Bronchial smooth muscle cell (primary cell): ENCODE measurements at places on chromosomes 5 and 9. TPM values are rescaled to one million over a fixed set of nuclear protein-coding genes. Genes with fewer than 3 reads are reported as not detected.

The DOCK8 gene
- 0.32 and 1.9 TPM in 2 replicates for total RNA-seq

The PDZD2 gene
- total RNA-seq, result 0.09 and 0.16 TPM in 2 replicates

The FCN2 gene
- total RNA-seq, result not detected in 2 replicates

The OTULIN gene
- 10.6 and 14.8 TPM in 2 replicates for total RNA-seq

The CCNH gene
- 57.4 and 73.1 TPM in 2 replicates for total RNA-seq

The SLC45A2 gene
- under 0.01 TPM in 1 of 2 replicates, not detected in the other for total RNA-seq

The MSMP gene
- total RNA-seq, result not detected in 2 replicates

The TEX53 gene
- total RNA-seq, result not detected in 2 replicates

The PCDHGC5 gene
- total RNA-seq, result 3.5 and 4.4 TPM in 2 replicates

The SLC44A1 gene
- total RNA-seq, result 55.2 and 103 TPM in 2 replicates

The LCN9 gene
- not detected in 2 replicates for total RNA-seq

The TSSK1B gene
- 0.16 and 0.26 TPM in 2 replicates for total RNA-seq

The QRFP gene
- not detected in 2 replicates for total RNA-seq

The TLX3 gene
- not detected in 2 replicates for total RNA-seq

The SPATA31E1 gene
- total RNA-seq, result under 0.01 TPM in 1 of 2 replicates, not detected in the other

The CEL gene
- 0.32 and 0.34 TPM in 2 replicates for total RNA-seq

The SPDL1 gene
- 5.2 and 6.5 TPM in 2 replicates for total RNA-seq

The IFNA21 gene
- total RNA-seq, result not detected in 2 replicates

The SPATA31C1 gene
- total RNA-seq, result not detected in 2 replicates

The HTR4 gene
- total RNA-seq, result not detected in 2 replicates

The CD14 gene
- total RNA-seq, result 0.32 TPM in 1 of 2 replicates, not detected in the other

The VAV2 gene
- total RNA-seq, result 11.5 and 12.5 TPM in 2 replicates

The HRCT1 gene
- total RNA-seq, result 0.16 and 0.17 TPM in 2 replicates

The CTXN3 gene
- not detected in 2 replicates for total RNA-seq

The RAPGEF6 gene
- total RNA-seq, result 20.8 and 33.7 TPM in 2 replicates

The SLCO6A1 gene
- not detected in 2 replicates for total RNA-seq

The SLC9A3 gene
- total RNA-seq, result 0.17 and 0.47 TPM in 2 replicates

The ZNF658 gene
- 3.9 and 4.6 TPM in 2 replicates for total RNA-seq

The COL23A1 gene
- total RNA-seq, result under 0.01 TPM in 1 of 2 replicates, not detected in the other

The SEMA4D gene
- total RNA-seq, result under 0.01 and 0.09 TPM in 2 replicates

The LCN15 gene
- total RNA-seq, result not detected in 2 replicates

The OR1L8 gene
- under 0.01 TPM in 1 of 2 replicates, not detected in the other for total RNA-seq

The ARID3C gene
- total RNA-seq, result not detected in 2 replicates

The PCDHA10 gene
- under 0.01 and 0.26 TPM in 2 replicates for total RNA-seq

The PTGER4 gene
- 5.0 and 5.2 TPM in 2 replicates for total RNA-seq

The LHX2 gene
- not detected in 2 replicates for total RNA-seq

The GPR150 gene
- total RNA-seq, result under 0.01 and 0.32 TPM in 2 replicates

The CCDC192 gene
- not detected in 2 replicates for total RNA-seq

The CD180 gene
- not detected in 2 replicates for total RNA-seq

The SPATA9 gene
- total RNA-seq, result 0.43 and 0.47 TPM in 2 replicates

The FOXD4L3 gene
- not detected in 2 replicates for total RNA-seq

The ARHGEF37 gene
- 1.3 and 1.8 TPM in 2 replicates for total RNA-seq

The DMGDH gene
- total RNA-seq, result 1.6 and 5.1 TPM in 2 replicates

The FNBP1 gene
- 28.8 and 29.8 TPM in 2 replicates for total RNA-seq

The NR6A1 gene
- total RNA-seq, result 0.26 and 0.47 TPM in 2 replicates

The SLIT3 gene
- total RNA-seq, result 0.95 and 2.8 TPM in 2 replicates

The MCCC2 gene
- total RNA-seq, result 15.1 and 17.7 TPM in 2 replicates

The SPATA6L gene
- 0.26 and 0.63 TPM in 2 replicates for total RNA-seq

The PAEP gene
- not detected in 2 replicates for total RNA-seq

The GALNT12 gene
- 31.5 and 37.4 TPM in 2 replicates for total RNA-seq

The WNT8A gene
- not detected in 2 replicates for total RNA-seq
